ENCODE measurements at places on chromosomes 16 and 17. TPM values are rescaled to one million over a fixed set of nuclear protein-coding genes. Genes with fewer than 3 reads are reported as not detected.

The SLC13A2 gene
- total RNA-seq = not detected

The TNP2 gene
- not detected for total RNA-seq

The NMRAL1 gene
- 47.9 TPM for total RNA-seq

The DLX3 gene
- total RNA-seq = not detected

The CCL1 gene
- not detected for total RNA-seq

The SRL gene
- total RNA-seq = not detected

The RIPOR1 gene
- 21.9 TPM for total RNA-seq

The GRAPL gene
- not detected for total RNA-seq

The ZNF750 gene
- not detected for total RNA-seq

The DHRS7C gene
- not detected for total RNA-seq

The MYO15A gene
- total RNA-seq = 0.30 TPM

The MARVELD3 gene
- total RNA-seq = not detected

The KRTAP17-1 gene
- total RNA-seq = not detected

The NPIPB6 gene
- 0.58 TPM for total RNA-seq

The CYTH1 gene
- total RNA-seq = 40.1 TPM

The HOXB4 gene
- not detected for total RNA-seq

The KRT23 gene
- total RNA-seq = not detected

The CDRT15 gene
- not detected for total RNA-seq

The ANKS3 gene
- total RNA-seq = 13.8 TPM

The HOXB9 gene
- 24.7 TPM for total RNA-seq

The ATP2A3 gene
- total RNA-seq = 3.5 TPM

The TBC1D3I gene
- total RNA-seq = not detected

The OR3A2 gene
- not detected for total RNA-seq

The TSC2 gene
- 38.5 TPM for total RNA-seq

The RND2 gene
- total RNA-seq = not detected

The GABARAP gene
- total RNA-seq = 175 TPM

The EPOP gene
- total RNA-seq = 11.6 TPM

Measured in NCI-H460 (cell line).